NCI-H446 treated with DMSO at 0.1 percent for 48 hours (cell line): ENCODE measurements at places on chromosomes 16 and 17.

- DNase-seq = no peak
Observed at GRCh38 chr17:31585280-31585630, 193.8 kb downstream of the RAB11FIP4 start.

- DNase-seq = no peak
Observed at GRCh38 chr17:43040655-43041054, 15.6 kb downstream of the RND2 start.

DNA sequence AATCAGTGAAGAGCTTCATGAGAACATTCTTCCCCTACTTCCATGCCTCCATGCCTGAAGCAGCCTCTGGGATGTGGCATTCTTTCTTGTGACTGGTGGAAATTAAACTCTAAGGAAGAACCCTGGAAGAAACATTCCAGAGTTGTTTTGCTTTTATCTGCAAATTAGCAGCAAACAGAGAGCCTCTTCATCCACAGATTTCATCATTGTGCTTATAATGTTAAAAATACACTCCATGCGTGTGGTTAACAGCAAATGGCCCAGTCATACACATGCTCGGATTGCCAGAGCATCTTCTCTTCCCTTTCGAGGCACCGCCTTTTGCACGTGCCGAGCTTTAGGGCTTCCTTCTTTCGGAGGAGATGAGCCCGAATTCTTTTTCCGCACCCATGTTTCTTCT lies 411.3 kb downstream of the SNX29 start:
- no peak for DNase-seq

DNA sequence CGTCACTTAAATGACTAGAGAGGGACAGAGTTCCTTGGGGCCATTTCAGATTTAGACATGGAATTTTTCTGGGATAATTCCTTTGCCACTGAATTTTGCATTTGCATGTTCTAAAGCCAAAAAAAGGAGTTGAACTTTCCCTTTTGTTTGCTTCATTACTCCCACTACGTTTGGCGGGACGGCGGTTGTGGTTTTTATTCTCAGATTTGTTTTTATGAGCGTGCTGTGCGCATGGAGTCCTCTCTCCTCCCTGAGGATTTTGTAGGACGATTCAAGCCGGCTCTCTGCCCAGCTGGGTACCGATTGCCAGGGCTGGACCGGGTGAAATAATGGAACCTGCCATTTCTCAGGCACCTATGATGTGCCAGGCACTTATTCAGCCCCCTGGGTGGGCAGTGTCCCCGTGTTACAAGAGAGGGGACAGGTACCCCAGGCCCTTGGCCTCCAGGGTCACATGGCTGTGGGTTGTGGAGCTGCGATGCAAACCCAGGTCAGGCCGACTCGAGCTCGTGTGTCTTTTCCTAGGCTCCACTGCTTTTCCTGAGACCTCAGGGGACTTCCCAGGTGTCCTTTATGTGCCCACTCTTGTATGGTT lies 18.8 kb downstream of the CMIP start:
- DNase-seq = no peak

GRCh38 chr17:38815576-38816193 lies 9.4 kb downstream of the CWC25 start:
- no peak for DNase-seq

- DNase-seq = no peak
Observed at GRCh38 chr17:17728550-17729251, 47.4 kb downstream of the RAI1 start.
